Activated CD8-positive, alpha-beta T cell treated with anti-CD3 and anti-CD28 coated beads, Interleukin-2, amount 10 ng/mL, durations not matched to agents 7 days and 5 days (primary cell): ENCODE measurements at places on chromosomes 5 and 9. TPM values are rescaled to one million over a fixed set of nuclear protein-coding genes. Genes with fewer than 3 reads are reported as not detected.

The SLC31A2 gene
- 2.0 TPM for total RNA-seq

DNA sequence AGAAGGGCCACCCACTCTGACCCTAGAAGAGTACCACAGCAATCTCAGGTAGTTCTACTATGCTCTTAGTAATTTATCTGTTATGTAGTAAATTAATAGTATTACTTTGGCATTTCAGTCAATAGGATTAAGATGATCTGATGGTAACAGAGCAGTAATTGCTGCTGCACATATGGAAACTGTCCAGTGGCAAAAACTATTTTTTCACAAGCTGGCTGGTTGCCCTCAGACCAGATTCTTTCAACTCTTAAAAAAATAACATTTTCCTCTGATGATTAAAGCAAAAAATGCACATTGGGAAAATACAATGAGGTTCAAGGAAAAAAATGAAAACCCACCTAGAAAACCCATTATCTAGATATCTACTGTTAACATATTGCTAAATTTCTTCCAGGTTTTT, 19.7 kb downstream of the GLRA1 start:
- H3K27me3 ChIP-seq, result peaks cover 4% of the 10 kb centered on the region
- H3K27ac ChIP-seq, result no peak overlapping the region
- no peaks in the 10 kb centered on the region for H3K36me3 ChIP-seq
- no peaks in the 10 kb centered on the region for H3K4me1 ChIP-seq
- no peak overlapping the region for H3K4me3 ChIP-seq

The RELL2 gene
- 37.1 TPM for total RNA-seq

GRCh38 chr9:136520053-136520540, 25.8 kb downstream of the NOTCH1 start:
- no peaks in the 10 kb centered on the region for H3K4me1 ChIP-seq
- H3K27me3 ChIP-seq, result no peaks in the 10 kb centered on the region
- no peak overlapping the region for H3K4me3 ChIP-seq
- peaks cover 20% of the 10 kb centered on the region for H3K36me3 ChIP-seq
- H3K27ac ChIP-seq, result no peak overlapping the region

DNA sequence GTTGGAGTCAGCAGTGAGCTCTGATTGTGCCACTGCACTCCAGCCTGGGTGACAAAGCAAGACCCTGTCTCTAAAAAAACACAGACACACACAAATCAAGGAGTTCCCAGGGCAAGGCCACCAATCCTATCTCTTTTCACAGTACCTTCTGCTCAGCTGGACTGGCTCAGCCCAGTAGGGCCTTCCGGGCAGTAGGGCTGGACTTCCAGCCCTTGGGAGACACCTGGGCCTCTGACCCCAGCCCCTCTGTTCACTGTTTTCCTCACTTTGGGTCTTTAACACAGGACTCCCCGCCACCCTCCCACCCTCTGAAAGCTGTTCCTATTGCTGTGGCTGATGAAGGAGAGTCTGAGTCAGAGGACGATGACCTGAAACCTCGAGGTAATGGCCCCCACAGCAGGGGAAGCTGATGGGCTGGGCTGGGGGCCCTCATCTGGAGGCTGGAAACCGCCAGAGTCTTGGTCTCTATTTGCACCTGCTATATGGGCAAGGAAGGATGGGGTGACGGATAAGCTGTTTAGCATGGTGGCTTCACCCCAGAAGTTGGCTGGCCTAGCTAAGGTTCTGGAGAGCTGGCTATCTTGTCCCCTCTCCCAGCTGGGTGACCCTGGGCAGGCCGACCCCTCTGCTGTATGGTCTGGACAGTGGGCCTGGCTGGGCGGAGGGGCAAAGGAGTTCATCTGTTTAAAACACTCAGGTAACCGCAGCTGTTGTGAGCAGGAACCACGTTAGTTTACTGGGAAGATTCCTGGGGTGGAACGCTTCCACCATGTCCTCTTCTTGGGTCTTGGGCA, 25.6 kb downstream of the USP20 start:
- peak overlapping the region; percentile 61 for H3K27ac ChIP-seq
- no peak for DNase-seq
- no peak overlapping the region for H3K4me3 ChIP-seq
- no peaks in the 10 kb centered on the region for H3K27me3 ChIP-seq
- peaks cover 73% of the 10 kb centered on the region for H3K36me3 ChIP-seq
- peaks cover 79% of the 10 kb centered on the region for H3K4me1 ChIP-seq

DNA sequence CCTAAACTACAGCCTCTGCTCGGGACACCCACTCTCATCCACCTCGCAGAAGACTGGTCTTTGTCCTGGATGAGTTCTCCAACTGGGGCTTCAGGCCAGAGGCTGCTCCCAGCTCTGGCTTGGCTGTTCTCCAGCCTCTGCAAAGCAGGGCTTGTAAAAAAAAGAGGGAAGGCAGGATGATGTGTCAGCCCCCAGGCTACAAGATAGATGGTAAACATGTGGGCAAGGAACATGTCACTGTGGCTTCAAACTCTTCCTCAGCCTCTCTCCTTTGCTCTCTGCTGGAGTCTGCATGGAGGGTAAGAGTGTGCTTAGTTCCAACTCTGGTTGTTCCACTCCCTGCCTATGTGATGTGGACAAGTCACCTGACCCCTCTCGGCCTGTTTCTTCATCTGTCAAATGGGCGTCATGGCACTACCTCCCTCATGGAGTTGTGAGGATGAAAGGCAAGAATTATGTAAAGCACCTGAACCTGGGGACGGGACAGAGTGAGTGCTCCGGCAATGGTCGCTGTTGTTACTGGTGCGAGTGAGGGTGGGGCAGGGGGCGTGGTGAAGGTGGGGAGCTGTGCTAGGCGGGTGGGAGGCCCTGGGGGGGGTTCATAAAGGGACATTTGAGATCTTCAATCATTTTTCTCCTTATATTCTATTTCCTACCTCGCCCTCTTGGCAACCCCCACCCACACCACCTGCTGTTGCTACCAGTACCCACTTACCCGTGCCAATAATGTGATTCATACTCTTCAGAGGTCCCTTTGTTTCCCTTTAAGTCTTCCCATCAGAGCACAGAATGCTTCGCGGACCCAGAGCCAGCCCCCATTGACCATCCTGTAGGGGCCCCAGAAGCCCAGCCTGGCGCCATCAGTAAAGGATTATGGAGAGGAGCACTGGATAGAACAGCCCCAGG, 6.8 kb upstream of the ZNF79 start:
- no peaks in the 10 kb centered on the region for H3K36me3 ChIP-seq
- peaks cover 22% of the 10 kb centered on the region for H3K27me3 ChIP-seq
- DNase-seq, result no peak
- peaks cover 4% of the 10 kb centered on the region for H3K4me1 ChIP-seq
- no peak overlapping the region for H3K27ac ChIP-seq

The PCDH1 gene
- not detected for total RNA-seq

DNA sequence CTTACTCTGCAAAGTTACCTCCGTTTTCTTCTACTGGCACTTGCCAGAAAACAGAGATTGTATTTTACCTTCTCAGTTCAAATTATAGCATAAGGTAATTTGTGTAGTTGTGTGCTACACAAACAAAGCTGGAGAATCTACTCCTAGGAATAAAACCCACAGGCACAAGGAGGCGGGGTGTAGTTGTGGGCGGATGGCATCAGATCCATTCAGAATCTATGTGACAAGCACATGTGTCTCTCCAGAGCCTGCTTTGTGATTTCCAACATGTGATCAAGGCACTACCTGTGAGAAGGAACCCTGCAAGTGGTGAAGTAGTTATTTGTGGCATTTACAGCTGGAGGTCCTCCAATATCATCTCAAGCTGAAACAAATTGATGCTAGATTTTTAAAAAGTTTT, 39.0 kb downstream of the GAS1 start:
- H3K27me3 ChIP-seq, result peaks cover 13% of the 10 kb centered on the region
- H3K27ac ChIP-seq, result no peak overlapping the region
- H3K4me3 ChIP-seq, result no peak overlapping the region
- H3K4me1 ChIP-seq, result no peaks in the 10 kb centered on the region
- DNase-seq, result no peak
- no peaks in the 10 kb centered on the region for H3K36me3 ChIP-seq

GRCh38 chr9:33446946-33447798, at the start of gene AQP3:
Gene AQP3, minus strand, starts transcription at chr9:33447593. Its CDS starts 63 bp downstream, at chr9:33447530.
- H3K27ac ChIP-seq, result peak within 1 kb of the TSS; percentile 91
- no peaks in the 10 kb centered on the region for H3K27me3 ChIP-seq
- peak; percentile 80 for DNase-seq
- H3K4me1 ChIP-seq, result peaks cover 51% of the 10 kb centered on the region
- H3K4me3 ChIP-seq, result peak within 1 kb of the TSS; percentile 89

The PCDHA4 gene
- not detected for total RNA-seq

DNA sequence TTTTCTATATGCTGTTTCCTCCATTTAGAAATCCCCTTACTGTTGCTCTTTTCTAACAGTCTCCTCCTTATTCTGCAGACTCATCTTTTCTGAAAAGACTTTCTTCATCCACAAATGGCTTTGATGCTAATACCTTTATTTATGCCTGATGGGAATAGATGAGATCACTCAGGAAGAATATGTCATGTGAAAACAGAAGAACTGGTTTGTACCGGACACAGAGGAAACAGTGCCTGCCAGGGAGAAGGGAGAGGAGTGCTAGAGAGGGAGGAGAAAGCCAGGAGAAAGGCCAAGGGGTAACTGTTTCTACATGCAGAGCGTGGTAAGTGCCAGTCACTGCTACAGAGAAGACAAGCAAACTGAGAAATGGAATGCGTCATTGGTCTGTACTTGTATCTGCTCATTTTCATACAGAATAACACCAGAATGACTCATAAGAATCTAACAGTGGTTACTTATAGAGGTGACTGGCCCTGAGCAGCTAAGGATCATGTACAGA, 45.9 kb upstream of the PJA2 start:
- peaks cover 6% of the 10 kb centered on the region for H3K4me1 ChIP-seq
- DNase-seq, result no peak
- no peaks in the 10 kb centered on the region for H3K36me3 ChIP-seq
- H3K27ac ChIP-seq, result no peak overlapping the region
- peaks cover 4% of the 10 kb centered on the region for H3K27me3 ChIP-seq

DNA sequence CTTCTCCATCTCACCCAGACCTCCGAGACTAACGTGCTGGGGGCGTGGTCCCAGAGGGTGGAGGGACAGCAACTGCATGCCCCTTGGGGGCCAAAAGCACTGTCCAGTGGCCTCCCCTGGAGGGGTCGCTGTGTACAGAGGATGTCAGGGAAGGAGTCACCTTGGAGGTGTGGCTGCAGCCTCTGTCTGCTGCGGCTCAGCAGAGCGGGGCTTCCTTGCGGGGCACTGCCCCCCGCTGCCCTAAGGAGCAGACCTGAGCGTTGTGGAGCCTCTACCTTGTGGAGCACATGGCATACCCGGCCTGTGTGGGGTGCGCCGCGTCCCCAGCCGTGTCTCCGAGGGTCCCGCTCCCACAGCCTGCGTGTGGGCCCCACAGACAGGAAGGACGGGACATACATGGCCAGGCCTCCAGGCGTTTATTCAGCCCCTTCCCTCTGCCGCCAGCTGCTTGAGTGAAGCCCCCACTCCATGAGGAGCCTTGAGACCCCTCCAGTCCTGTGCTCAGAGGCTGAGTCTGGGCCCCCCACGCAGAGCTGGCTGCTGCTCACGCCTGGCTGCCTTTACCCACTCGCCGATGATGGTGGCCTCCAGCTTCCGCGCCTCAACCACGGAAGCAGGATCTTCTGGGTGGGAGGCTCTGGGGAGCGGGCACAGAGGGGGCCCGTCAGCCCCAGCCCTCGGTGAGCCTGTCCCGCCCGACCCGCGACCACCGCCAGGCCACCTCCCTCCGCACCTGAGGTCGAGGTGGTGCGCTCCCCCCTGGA, 4.2 kb downstream of the DPP7 start:
- peaks cover 12% of the 10 kb centered on the region for H3K36me3 ChIP-seq
- DNase-seq, result no peak
- H3K4me1 ChIP-seq, result peaks cover 11% of the 10 kb centered on the region
- no peaks in the 10 kb centered on the region for H3K27me3 ChIP-seq
- no peak overlapping the region for H3K4me3 ChIP-seq

GRCh38 chr9:134443174-134444037, 117.2 kb downstream of the RXRA start:
- H3K27ac ChIP-seq, result peak overlapping the region; percentile 67
- H3K4me3 ChIP-seq, result no peak overlapping the region
- H3K27me3 ChIP-seq, result peaks cover 12% of the 10 kb centered on the region
- H3K4me1 ChIP-seq, result peaks cover 17% of the 10 kb centered on the region
- DNase-seq, result peak; percentile 94

The FCN2 gene
- total RNA-seq, result not detected

The TMC1 gene
- not detected for total RNA-seq

DNA sequence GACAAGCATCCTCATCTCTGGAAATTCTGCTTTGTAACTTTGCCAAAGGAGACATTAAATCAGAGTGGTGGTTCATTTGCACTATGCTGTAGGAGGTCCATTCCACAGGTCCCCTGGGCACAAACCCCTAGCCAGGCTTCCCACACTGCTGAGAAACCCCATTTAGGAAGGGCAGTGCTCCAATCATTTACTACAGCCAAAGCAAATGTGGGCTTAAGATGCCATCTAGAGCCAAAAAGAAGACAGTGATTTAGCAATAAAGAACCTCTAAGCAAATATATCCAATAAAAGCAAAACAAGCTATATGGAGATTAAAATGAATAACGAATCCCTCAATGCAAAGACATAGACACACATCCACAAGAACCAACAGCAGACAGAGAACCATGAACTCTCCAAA, 129.0 kb upstream of the ALDH1B1 start:
- peaks cover 14% of the 10 kb centered on the region for H3K27me3 ChIP-seq
- DNase-seq, result no peak
- H3K36me3 ChIP-seq, result no peaks in the 10 kb centered on the region
- H3K4me1 ChIP-seq, result no peaks in the 10 kb centered on the region

The DBH gene
- total RNA-seq, result not detected

The GGTA1 gene
- not detected for total RNA-seq

DNA sequence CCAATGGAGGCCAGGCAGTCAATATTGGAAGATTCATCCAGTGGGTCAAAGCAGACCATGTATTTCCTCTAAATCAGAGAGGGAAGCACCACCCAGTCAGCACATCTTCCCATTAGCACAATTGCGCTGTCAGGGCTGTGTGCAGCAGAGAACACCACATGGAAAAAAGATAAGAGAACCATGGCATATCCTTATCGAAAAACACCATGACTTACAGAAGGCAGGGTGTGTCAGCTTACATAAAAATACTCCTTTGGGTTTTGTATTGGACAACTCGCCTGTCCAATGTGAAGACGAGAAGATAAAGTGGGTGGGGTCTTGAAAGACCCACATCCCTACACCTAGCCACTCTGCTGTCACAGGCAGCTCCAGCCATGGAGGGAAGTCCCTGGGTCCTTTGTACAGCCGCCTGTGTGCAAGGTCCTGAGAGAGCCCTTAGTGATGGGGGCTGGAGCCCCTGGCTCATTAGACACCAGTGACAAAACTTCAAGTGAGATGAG, 71.9 kb upstream of the SPATA31E1 start:
- H3K4me1 ChIP-seq, result no peaks in the 10 kb centered on the region
- H3K27me3 ChIP-seq, result peaks cover 2% of the 10 kb centered on the region
- H3K36me3 ChIP-seq, result no peaks in the 10 kb centered on the region
- H3K4me3 ChIP-seq, result no peak overlapping the region

DNA sequence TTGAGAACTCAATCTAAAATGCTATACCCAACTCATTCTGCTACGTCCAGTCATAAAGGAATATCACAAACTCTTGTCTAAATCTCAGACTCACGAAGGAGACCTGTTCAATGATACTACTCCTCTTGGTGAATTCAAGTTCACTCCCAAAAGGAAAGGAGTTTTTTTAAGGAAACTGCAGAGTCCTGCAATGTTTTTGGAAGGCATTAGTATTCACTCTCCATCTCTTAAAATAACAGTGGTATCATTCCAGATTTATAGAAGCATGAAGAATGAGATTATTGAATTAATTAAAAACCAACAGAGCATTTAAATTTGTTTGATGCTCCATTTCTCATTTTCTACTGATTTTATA, 73.4 kb downstream of the FOXD1 start:
- H3K4me3 ChIP-seq, result no peak overlapping the region
- H3K27ac ChIP-seq, result no peak overlapping the region
- H3K36me3 ChIP-seq, result peaks cover under 1% of the 10 kb centered on the region
- H3K27me3 ChIP-seq, result peaks cover 55% of the 10 kb centered on the region
- no peak for DNase-seq
